ENCODE measurements at places on chromosomes 16 and 17. TPM values are rescaled to one million over a fixed set of nuclear protein-coding genes. Genes with fewer than 3 reads are reported as not detected.

- no peak for DNase-seq
- H3K4me1 ChIP-seq = 0 out of 2 replicates have a peak, but pooled peaks cover 4% of the 10 kb centered on the region
- H3K4me3 ChIP-seq = no peak overlapping the region
Measured at GRCh38 chr17:81379523-81379942, 15.7 kb upstream of the BAHCC1 start.

DNA sequence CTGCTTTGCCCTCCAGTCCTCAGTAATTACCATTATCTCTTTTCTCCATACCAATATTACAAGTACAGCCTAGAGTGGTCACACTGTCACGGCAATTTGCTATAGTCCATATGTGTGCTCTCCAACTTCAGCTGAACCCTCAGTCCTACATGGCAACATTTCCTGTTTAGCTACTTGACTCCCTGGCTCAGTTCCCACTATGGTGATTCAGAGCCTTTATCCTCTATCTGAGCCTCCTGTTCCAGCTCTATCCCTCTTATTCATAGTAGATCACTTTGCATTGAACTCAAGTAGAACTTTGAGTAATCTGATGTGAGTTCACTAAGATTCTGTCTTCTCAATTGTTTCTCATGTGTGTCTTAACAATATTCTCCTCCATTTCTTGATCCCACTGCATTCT, 43.7 kb upstream of the GOSR1 start:
- H3K36me3 ChIP-seq = peaks cover 15% of the 10 kb centered on the region
- H3K27ac ChIP-seq = no peak overlapping the region
- peaks cover 13% of the 10 kb centered on the region for H3K4me1 ChIP-seq
- DNase-seq = peak; percentile 55
- H3K27me3 ChIP-seq = no peaks in the 10 kb centered on the region

DNA sequence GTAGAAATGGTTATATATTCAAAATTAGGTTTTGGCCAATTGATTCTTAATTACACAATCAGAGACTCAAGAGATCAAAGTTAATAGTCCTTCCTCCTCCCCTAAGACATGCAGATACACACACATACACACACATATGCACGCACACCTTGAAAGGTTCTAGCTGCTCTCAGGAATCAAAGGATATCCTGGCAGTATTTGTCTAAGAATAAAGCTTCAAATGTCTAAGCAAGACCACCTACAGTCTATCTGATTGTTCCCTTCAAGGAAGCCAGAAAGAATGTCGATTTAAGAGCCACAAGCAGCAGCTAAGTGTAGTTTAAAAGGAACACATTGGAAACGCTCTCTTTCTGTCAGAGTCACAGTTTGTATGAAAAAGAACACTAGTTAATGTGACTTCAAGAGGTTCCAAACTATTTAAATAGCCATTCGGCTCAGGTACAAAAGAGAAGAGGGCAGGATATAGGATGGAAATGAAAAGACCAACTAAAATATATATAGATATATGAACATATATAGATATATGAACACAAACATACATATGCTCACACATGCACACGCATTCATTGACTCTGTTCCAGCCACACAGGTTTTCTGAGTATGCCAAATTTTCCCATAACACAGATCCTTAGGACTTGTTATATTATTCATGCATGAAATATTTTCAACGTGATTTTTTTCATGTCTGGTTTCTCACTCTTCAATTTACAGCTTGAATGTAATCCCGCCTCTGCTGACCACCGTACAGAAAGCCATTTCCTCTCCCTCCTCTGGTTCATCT, 79.0 kb downstream of the CDH8 start:
- H3K36me3 ChIP-seq = no peaks in the 10 kb centered on the region
- H3K27ac ChIP-seq = no peak overlapping the region
- H3K4me3 ChIP-seq = no peak overlapping the region

- no peak overlapping the region for H3K4me3 ChIP-seq
- peaks cover 4% of the 10 kb centered on the region for H3K4me1 ChIP-seq
- H3K27ac ChIP-seq = no peak overlapping the region
- no peak for DNase-seq
- no peaks in the 10 kb centered on the region for H3K27me3 ChIP-seq
Measured at GRCh38 chr17:3738562-3739295, 15.0 kb downstream of the HASPIN start.

- H3K4me1 ChIP-seq = no peaks in the 10 kb centered on the region
- no peaks in the 10 kb centered on the region for H3K27me3 ChIP-seq
- no peak overlapping the region for H3K4me3 ChIP-seq
Measured at GRCh38 chr17:62673614-62674362, 46.3 kb downstream of the MRC2 start.

The LGALS9B gene
- total RNA-seq = not detected

The KRTAP2-2 gene
- not detected for total RNA-seq

The RAB11FIP4 gene
- total RNA-seq = 2.5 TPM

Measured in SJSA1 (cell line).